Stimulated activated CD8-positive, alpha-beta memory T cell treated with anti-CD3 and anti-CD28 coated beads, Interleukin-2, amount 100 ng/mL, for 1 hour (primary cell): ENCODE measurements at places on chromosomes 7 and 10.

GRCh38 chr10:49689882-49690510 lies 10.5 kb downstream of the C10orf53 start:
- no peak for DNase-seq

DNA sequence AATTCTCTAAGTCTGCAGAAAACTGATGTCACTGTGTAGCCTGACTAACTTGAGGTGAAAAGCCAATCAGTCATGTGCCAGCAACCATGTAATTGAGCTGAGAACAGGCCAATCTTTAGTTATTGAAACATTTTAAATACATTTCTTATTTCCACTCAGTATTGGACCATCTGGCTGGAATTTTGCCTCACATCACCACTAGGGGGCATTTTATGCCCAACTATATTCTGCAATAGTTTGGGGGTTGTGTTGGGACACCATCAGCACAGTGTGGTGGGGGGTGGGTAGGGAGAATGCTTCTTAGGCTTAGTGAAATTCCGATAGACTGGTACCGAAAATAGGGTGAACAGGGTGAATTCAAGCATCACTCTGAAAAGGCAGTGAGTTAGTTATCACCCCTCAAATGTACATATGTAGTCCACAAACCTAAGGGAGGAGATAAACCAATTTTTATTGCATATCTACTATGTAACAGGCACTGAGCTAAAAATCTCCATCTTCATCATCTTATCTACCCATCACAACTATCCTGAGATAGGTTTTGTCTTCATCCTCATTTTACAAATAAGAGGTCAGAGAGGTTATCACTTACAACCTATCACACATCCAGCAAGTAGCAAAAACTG lies 17.8 kb downstream of the NPSR1 start:
- DNase-seq, result no peak

GRCh38 chr10:51289519-51289918 lies 215.2 kb downstream of the PRKG1 start:
- DNase-seq, result no peak

DNA sequence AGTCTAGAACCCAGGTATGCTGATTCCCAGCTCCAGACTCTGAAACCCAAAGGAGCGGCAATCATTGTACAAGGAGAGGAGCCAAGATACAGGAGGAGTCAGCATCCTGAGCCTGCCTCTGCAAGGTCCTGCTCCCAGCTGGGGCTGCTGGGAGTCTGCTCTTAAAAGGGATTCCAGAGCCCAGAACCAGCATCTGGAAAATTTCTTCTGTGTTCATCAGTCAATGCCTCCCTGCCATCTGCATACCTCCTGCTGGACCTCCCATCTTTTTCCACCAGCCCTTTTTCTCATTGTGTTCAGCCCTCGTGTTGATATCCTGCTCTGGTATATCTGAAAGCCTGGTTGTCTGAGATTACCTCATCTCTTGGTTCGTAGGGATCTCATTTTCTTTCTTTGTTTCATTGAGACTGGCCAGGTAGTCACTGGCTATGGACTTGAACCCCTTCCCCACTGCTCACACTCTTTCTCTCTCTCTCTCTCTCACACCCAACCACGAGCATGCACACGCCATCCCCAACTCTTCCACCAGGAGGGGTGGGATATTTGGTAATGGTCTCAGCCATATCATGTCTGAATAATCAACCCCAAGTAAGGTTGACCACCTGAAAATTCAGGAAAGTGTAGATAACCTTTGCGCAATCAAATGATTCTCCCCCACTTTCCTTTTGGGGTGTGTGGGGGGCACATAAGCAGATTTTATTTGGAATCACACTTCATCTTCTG lies 608.8 kb downstream of the LRMDA start:
- DNase-seq, result no peak

GRCh38 chr10:49598164-49598856 lies 11.8 kb upstream of the SLC18A3 start:
- DNase-seq, result no peak

DNA sequence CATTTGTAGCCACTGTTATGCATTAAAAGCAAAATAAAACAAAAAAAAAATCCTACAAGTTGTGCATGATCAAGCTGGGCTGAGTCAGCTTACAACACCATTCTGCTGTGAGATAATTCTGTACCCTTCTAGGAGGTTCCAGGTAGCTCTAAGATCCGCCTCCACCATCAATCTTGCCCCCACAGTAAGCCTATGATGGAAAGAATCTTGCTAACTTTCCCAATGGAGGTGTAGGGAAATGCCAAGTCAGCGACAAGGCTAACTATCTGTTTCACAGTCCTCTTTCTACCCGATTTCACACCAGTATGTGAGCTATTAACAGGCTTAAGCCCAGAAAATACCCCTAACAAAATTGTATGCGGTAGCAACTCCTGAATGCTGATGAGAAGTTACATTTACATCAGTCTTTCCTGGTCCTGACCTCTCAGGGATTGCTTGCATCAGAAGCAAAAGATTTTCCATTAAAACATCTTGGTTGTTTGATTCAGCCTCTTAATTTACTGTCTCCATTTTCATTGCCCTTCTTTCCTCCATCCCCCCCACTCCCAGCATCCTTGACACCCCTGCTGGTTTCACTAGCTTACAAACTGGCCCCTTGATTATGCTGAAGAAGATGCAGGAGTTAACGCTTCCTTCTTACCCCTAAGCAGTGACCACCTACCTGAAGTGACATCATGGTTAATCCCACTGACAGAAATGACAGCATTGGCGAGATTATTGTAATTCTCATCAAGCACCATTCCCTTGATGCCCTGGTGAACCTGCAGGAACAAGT lies 27.8 kb downstream of the CPN1 start:
- no peak for DNase-seq

GRCh38 chr7:158018971-158019645 lies 568.5 kb downstream of the PTPRN2 start:
- DNase-seq, result no peak

DNA sequence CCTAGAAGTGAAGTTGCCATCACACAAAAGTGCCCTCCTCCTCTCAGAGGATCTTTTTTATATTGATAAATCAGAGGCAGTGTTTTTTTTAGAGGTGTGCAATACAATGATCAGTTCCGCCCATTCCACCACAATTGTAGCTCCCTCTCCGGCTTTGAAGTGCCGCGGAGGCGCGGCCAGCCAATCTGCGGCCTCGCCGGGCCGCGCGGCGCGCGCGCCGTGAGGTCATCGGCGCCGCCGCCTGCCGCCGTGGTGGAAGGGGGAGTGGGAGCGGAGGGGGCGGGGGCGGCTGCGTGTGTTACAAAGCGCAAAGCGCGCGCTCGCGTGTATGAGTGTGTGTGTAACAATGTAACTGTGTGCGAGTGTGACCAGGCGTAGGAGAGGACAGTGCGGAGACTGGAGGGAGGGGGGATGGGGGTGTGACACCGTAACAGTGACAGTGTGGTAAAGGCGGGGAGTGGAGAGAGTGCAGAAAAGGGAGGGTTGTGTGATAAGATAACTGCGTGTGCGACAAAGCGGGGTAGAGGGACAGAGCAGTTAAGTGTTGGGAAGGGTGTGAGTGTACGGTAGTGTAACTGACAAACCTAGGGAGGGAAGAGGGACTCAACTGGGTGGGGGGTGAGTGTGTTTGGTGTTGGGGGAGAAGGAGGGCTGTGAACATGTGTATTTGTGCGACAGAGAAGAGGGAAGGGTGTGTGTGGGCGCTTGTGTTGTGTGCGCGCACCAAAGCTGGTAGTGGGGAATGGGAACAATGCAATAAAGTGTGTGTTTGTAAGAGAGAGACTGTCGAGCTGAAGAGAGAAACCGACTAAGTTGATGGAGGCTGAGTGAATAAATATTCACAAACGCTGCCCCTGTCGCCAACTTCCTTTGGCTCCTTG lies at the start of gene SP8:
Gene SP8, minus strand, starts transcription at position 108 of the 881 bp plus-strand sequence. Its CDS starts 88 bp downstream, at position 20.
- DNase-seq, result no peak

GRCh38 chr7:101558742-101559325 lies 70.3 kb downstream of the MYL10 start:
- DNase-seq, result no peak

DNA sequence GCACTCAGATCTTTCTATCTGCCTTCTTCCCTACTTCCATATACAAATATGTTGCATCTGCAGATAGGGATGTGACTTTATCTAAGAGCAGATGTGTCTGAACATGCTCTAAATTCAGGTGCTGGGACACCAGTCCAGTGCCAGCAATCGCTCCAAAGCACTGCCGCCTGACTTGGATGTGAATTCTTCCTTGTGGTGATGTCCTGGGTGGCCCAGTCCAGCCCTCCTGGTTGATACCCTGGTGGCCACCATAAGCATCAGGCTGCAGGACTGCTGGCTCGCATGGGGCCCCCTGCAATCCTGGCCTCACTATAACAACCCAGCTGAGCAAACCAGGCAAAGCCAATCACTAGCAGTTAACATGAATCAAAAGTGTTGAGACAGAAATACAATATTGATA lies 149.2 kb upstream of the PDE1C start:
- DNase-seq, result no peak

DNA sequence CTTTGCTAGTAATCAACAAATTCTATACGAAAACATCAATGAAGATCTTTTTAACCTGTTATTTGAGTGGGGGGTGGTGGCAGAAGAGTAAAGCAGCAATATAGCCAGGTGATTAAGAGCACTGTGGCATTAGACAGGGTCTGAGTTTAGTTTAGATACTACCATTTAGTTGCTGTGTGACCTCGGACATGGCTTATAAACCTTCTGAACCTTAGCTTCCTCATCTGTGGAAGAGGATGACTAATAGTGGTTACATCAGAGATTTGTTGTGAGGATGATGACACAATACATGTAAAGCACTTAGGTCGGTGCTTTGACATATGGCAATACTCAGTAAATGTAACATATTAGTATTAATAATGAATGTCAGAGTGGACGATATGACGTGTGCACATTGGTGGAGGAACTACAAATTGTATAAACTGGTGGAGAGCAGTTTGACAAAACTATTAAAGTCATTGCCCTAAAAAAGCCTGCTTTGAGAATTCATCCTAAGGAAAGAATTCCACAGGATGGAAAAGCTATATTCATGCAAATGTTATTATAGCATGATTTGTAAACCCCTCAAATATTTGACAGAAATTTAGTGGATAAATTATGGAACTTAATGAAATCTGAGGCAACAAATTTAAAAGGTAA lies 24.3 kb downstream of the SPAG6 start:
- no peak for DNase-seq

DNA sequence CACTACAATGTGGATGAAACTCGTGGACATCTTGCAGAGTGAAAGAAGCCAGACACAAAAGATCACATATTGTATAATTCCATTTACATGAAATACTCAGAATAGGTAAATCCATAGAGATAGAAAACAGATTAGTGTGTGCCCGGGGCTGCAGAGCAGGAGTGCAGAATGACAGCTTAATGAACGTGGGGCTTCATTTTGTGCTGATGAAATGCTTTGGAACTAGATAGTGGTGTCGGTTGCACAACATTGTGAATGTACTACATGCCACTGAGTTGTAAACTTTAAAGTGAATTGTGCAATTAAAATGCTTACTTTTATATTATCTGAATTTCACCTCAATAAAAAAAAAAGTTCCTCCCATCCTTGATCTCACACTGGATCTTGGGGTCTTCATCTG lies 31.8 kb upstream of the CARD11 start:
- DNase-seq, result no peak

DNA sequence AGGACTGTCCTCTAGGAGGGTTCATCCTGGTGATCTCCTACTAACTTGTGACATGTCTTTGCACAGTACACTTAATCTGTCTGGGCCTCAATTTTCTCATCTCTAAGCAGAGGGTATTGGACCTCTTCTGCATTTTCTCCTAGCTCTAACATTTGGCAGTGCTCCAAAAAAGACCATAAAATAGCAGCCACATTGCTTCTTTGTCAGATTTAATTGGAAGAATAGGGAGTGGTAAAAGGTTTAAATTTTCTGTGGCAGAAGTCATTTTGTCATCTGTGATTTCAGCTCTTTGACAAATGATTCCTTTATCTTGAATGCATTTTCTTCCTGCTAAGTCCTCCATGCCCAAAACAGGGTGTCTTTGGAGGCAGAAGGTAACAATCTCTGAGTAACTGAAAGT lies 289.9 kb upstream of the LRGUK start:
- DNase-seq, result no peak

- no peak for DNase-seq
These were observed 552.5 kb upstream of the SORCS1 start for GRCh38 chr10:107717046-107717445.

GRCh38 chr7:13875496-13876074 lies 113.9 kb downstream of the ETV1 start:
- DNase-seq, result no peak

- no peak for DNase-seq
These were observed 27.2 kb downstream of the CCM2 start for GRCh38 chr7:45026984-45027773.

DNA sequence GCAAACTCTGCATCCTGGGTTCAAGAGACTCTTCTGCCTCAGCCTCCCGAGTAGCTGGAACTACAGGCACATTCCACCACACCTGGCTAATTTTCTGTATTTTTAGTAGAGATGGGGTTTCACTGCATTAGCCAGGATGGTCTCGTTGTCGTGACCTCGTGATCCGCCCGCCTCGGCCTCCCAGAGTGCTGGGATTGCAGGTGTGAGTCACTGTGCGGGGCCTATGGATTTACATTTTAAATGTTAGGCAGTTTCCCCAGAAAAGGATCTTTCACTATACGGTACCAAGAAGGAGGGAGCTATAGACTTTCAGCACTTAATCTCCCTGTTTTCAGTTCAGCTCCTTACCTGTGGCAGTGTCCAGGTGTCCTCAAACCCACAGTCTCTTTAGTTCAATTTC lies 50.8 kb downstream of the SIRT1 start:
- DNase-seq, result no peak

- no peak for DNase-seq
These were observed 75.4 kb upstream of the ATP6V0A4 start for GRCh38 chr7:138873220-138873892.

GRCh38 chr7:112784603-112785002 lies 5.6 kb downstream of the TMEM168 start:
- DNase-seq, result no peak

GRCh38 chr7:151844071-151844824 lies 32.7 kb downstream of the PRKAG2 start:
- DNase-seq, result no peak

DNA sequence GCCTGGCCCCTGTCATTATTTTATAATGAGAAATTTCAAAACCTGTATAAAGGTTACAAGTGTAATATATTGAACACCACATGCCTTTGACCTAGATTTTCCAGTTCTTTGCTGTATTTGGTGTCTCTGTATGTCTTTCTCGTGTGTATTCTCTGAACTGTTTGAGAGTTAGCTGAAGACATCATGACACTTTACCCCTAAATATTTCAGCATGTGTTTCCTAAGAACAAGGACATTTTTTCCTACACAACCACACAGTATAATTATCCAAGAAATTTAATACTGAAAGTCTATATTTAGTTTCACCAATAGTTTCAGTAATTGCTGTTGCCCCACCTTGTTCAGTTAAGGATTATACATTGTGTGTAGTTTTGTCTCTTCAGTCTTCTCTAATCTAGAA lies 14.8 kb downstream of the ZRANB1 start:
- DNase-seq, result no peak

- no peak for DNase-seq
These were observed 674 bp upstream of the FRA10AC1 start for GRCh38 chr10:93703066-93703465.
